T-cell (primary cell): ENCODE measurements at places on chromosomes 3 and 15.

GRCh38 chr3:100144255-100144866, 30.1 kb upstream of the FILIP1L start:
- H3K27me3 ChIP-seq: no peaks in the 10 kb centered on the region
- H3K4me3 ChIP-seq: no peak overlapping the region
- H3K36me3 ChIP-seq: no peaks in the 10 kb centered on the region
- no peak overlapping the region for H3K27ac ChIP-seq
- DNase-seq: no peak

DNA sequence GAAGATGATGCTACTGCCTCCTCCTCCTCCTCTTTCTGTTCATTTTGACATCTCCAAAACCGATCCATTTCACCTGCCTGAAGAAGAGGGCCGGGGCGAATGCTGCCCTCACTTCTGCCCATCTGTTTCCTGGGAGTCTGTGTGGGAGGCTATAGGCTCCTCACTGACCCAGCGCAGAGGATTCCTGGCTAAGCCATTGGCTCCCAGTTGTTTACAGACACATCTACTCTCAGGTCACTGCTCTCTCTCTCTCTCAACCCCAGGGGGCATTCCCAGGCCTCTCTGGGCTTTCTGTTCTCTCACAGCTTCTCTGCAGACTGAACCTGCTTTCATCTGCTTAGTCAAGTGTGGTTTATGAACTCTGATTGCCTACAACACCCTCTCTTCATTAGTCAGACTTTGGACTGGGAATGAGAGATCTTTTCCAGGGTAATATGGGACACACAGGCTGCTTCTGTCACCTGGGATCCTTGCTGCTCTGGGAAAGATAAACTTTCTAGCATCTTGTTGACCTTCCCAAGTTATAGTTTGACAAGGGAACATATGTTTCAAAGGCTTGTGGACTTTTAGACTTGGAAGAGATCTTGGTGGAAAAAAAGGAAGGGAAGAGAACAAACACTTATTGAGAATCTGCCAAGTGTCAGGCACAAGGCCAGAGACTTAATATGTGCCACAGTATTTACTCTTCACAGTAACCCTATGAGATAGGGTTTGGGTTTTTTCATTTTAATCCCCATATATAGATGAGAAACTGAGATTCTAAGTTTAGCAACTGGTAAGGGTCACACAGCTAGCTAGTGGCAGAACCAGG, 30.2 kb upstream of the USP3 start:
- H3K4me1 ChIP-seq: peaks cover 27% of the 10 kb centered on the region
- H3K27ac ChIP-seq: peak overlapping the region; percentile 63
- no peak overlapping the region for H3K4me3 ChIP-seq
- H3K36me3 ChIP-seq: no peaks in the 10 kb centered on the region
- peak; percentile 28 for DNase-seq

- no peaks in the 10 kb centered on the region for H3K4me1 ChIP-seq
- no peak overlapping the region for H3K27ac ChIP-seq
- H3K27me3 ChIP-seq: no peaks in the 10 kb centered on the region
- H3K36me3 ChIP-seq: no peaks in the 10 kb centered on the region
- DNase-seq: no peak
These were observed 111.6 kb upstream of the TBL1XR1 start for GRCh38 chr3:177308911-177309310.

DNA sequence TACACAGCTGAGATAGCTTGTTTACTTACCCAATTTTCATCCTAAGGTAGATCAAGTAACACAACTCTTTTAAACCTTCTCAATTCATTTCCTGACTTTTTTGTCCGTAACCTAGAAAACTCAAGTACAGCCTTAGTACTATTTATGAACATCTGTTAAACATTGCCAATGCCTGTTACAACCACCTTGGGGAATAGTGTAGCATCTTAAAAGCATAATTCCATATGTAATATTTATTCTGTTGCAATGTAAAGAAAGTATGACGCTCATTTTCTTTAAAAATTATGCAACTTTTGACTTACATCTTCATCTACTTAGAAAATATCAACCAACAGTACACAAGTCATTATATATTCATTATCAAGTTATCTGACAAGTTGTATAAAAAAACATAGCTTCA, 54.6 kb downstream of the SUCLG2 start:
- peak overlapping the region; percentile 13 for H3K27ac ChIP-seq
- H3K4me3 ChIP-seq: no peak overlapping the region
- no peak for DNase-seq
- H3K4me1 ChIP-seq: peaks cover 23% of the 10 kb centered on the region
- no peaks in the 10 kb centered on the region for H3K27me3 ChIP-seq
- H3K36me3 ChIP-seq: no peaks in the 10 kb centered on the region

- H3K4me1 ChIP-seq: no peaks in the 10 kb centered on the region
- DNase-seq: no peak
- no peaks in the 10 kb centered on the region for H3K36me3 ChIP-seq
- no peaks in the 10 kb centered on the region for H3K27me3 ChIP-seq
- H3K4me3 ChIP-seq: no peak overlapping the region
These were observed 335.5 kb downstream of the ERC2 start for GRCh38 chr3:56132762-56133161.

- H3K27ac ChIP-seq: no peak overlapping the region
- no peak overlapping the region for H3K4me3 ChIP-seq
- peaks cover 3% of the 10 kb centered on the region for H3K27me3 ChIP-seq
These were observed 124.7 kb upstream of the RAD18 start for GRCh38 chr3:9087831-9088413.

GRCh38 chr15:84681831-84682230, 23.8 kb upstream of the NMB start:
- H3K4me1 ChIP-seq: no peaks in the 10 kb centered on the region
- no peak overlapping the region for H3K27ac ChIP-seq
- no peaks in the 10 kb centered on the region for H3K27me3 ChIP-seq
- no peak overlapping the region for H3K4me3 ChIP-seq
- no peaks in the 10 kb centered on the region for H3K36me3 ChIP-seq

GRCh38 chr15:79881668-79882067, 15.1 kb downstream of the MTHFS start:
- H3K4me1 ChIP-seq: no peaks in the 10 kb centered on the region
- peaks cover 55% of the 10 kb centered on the region for H3K36me3 ChIP-seq
- H3K27me3 ChIP-seq: no peaks in the 10 kb centered on the region
- no peak overlapping the region for H3K4me3 ChIP-seq

GRCh38 chr3:71779674-71780377, 5.1 kb downstream of the PROK2 start:
- peaks cover 9% of the 10 kb centered on the region for H3K27me3 ChIP-seq
- no peak overlapping the region for H3K4me3 ChIP-seq
- no peak overlapping the region for H3K27ac ChIP-seq
- H3K4me1 ChIP-seq: peaks cover 7% of the 10 kb centered on the region

GRCh38 chr3:62688050-62688449, 187.2 kb downstream of the CADPS start:
- no peaks in the 10 kb centered on the region for H3K36me3 ChIP-seq
- H3K4me1 ChIP-seq: no peaks in the 10 kb centered on the region
- H3K27me3 ChIP-seq: no peaks in the 10 kb centered on the region
- DNase-seq: no peak
- H3K27ac ChIP-seq: no peak overlapping the region

DNA sequence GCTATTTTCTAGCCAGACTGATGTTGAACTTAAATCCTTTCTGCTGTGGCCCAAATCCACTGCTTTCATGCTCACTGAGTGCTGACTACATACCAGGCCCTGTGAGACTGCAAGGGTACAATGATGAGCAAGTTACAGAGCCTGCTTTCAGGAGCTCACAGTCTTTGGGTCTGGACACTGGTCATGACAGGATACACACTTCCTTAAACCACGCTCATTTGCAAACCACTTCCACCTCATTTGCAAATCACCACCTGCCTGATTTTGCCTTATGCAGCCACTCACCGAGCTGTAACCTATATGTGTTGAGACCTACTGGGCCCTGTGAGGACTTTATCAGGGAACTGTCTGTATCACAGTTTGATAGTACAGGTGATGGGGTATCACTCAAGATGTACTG, 50.2 kb upstream of the LRRC58 start:
- no peaks in the 10 kb centered on the region for H3K4me1 ChIP-seq
- DNase-seq: no peak
- H3K27ac ChIP-seq: no peak overlapping the region

- no peak overlapping the region for H3K4me3 ChIP-seq
- H3K27ac ChIP-seq: no peak overlapping the region
- DNase-seq: no peak
- H3K36me3 ChIP-seq: no peaks in the 10 kb centered on the region
These were observed 1.1 kb downstream of the EAF2 start for GRCh38 chr3:121836064-121836463.
